ENCODE measurements at places on chromosomes 13 and 19.

GRCh38 chr13:75180805-75181455, 301.0 kb downstream of the TBC1D4 start:
- no peak for DNase-seq

GRCh38 chr13:62781866-62782265, 1366.2 kb upstream of the PCDH20 start:
- no peak for DNase-seq

- no peak for DNase-seq
Observed at GRCh38 chr13:105598529-105598928, 936.9 kb downstream of the EFNB2 start.

DNA sequence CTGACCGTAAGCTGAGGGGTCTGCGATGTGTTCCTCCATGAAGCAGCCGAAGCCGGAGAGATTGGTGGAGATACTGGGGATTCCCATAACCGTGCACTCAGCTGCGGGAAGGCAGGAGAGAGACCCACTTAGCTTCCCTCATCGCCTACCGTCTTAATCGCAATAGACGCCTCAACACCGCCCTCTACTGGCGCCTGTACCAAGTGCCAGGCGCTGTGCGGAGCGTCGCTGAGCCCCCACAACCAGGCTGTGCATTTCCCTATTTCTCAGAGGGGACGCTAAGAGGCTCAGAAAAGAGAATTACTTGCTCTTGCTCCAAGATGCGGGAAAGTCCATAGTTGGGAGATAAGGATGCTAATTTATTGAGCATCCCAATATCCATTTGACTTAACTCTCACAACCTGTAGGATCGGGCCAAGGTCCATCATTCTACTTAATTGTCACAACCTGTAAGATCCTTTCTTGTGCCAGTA, 5.8 kb downstream of the FTL start:
- no peak for DNase-seq

GRCh38 chr19:18833141-18833476, 1.4 kb downstream of the UPF1 start:
- DNase-seq = no peak

DNA sequence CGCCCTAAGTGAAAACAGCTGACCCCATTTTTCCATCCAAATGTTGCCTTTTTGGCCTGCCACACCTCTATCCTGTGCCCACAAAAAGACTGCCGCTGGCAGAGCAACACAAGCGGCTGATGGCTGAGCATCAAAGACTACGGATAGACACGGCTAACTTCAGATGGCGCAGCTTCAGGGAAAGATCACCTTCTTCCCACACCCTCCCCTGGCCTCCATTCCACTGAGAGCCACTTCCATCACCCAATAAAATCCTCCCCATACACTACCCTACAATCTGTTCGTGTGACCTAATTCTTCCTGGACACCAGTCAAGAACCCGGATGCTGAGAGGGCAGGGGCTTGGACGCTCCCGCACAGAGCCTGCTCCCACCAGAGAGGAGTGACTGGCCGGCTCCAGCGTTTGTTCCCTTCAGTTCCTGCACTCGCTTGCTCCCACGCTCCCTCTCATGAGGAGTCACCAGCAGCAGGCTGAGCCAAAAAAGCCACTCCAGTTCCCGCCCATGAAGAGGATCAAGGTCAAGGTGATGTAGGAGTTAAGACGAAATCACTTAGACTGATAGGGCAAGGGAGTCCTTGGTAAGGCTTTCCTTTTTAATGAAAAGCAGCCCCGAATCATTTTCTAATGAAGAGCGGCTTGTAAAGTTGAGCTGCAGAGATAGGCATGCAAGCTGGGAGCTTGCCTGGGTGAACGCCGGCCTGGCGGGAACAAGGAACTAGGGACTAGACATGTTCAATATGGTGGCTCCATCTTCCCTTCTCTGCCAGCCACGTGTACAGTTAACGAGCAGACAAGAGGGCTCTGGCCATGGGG, 35.7 kb downstream of the TSKS start:
- no peak for DNase-seq

GRCh38 chr13:30551189-30551588, 66.5 kb upstream of the USPL1 start:
- DNase-seq = no peak

DNA sequence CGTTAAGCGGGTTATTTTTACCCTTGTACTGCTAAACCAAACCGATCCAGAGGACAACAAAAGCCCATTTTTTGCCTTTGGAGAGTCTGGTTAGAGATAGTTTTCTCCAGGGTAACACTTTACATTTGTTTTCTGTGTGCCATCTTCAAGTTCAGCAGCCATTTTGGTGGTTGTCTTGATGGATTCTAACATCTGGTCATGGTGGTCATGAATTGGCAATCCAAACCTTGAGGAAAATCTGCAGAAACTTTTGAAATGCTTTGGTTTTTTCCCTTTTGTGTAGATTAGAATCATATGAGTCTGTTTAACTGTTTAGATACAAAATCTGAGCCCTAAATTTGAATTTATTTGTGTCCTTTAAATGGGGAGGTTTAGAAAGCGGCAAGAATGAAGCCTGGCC, 16.6 kb downstream of the HNRNPM start:
- DNase-seq = no peak

- DNase-seq = no peak
Observed at GRCh38 chr19:41545547-41545946, 30.4 kb upstream of the CEACAM21 start.

GRCh38 chr13:101736566-101736965, 284.1 kb downstream of the ITGBL1 start:
- no peak for DNase-seq

DNA sequence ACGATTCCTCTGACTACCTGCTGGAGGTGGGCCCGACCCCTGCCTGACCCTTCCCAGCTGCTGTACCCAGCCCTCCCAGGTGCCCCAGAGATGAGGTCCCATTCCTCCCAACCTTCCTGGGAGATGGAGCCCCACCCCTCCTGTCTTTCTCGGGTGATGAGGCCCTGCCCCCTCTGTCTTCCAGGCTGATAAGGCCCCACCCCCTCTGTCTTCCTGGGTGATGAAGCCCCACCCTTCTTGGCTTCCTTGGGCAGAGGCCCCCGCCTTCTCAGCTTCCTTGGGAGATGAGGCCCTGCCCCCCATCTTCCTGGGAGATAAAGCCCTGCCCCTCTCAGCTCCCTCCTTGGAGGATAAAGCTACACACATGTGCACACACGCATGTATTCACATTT, 47.9 kb downstream of the CERS4 start:
- DNase-seq = no peak

DNA sequence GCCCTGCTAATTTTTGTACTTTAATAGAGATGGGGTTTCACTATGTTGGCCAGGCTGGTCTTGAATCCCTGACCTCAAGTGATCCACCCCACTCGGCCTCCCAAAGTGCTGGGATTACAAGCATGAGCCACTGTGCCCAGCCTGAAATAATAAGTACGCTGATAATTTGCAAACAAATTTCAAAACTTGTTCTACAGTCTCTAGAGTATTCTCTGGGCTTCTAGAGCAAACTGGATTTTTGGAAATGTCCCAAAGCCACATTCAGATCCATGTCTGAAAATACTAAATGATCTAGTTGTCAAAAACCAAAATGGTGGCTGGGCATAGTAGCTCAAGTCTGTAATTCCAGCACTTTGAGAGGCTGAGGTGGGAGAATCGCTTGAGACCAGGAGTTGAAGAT, 39.9 kb upstream of the PSPC1 start:
- DNase-seq = no peak

DNA sequence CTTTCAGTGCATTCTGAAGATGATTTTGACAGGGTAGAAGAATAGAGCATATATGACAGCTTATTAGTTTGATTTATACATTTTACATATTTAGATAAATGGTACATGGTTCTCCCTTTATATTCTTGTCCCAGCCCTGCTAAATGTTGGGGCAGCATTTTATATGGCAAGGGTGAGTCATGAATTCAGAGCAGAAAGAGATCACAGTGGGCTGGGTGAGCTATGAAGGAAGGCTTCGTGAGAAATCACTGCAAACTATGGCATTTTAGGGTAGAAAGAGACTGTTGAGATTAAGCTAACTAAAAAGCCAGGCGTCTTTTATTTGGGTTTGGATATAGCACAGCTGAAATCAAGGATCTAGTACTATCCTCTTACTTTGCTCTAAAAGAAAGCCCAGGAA, 23.9 kb upstream of the METTL21C start:
- DNase-seq = no peak

DNA sequence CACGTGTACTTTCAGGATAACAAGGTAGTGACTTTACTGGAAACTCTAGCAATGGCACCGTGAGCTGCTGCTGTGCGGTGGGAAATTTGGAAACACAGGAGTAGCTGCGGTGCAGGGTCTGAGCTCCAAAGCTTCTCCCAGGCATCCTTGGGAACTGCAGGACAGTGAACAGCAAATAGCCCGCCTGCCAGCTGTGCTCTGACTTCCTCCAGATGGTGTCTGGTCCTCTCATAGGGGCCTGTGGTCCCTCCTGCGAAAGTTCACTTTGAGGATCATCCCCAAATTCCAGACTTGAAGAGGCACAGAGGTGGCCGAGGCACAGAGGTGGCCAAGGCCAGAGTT, 287.3 kb upstream of the MAB21L1 start:
- no peak for DNase-seq

DNA sequence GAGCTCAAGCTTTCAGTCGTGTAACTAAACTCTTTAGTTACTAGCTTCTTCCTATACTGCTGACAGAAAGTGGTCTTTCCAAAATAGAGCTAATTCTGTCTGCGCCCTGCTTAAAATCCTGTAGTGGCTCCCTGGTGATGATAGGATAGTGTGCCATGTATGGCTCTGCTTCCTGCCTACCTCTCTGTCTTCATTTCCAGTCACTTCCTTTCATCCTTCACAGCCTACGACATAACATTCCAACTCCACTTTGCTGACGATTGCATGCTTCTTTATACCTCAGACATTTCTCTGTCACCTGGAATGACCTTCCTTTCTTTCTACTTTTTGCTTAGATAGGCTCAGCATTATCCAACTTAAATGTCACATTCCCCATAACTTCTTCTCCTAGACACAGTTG, 190.8 kb downstream of the MAB21L1 start:
- DNase-seq = no peak

DNA sequence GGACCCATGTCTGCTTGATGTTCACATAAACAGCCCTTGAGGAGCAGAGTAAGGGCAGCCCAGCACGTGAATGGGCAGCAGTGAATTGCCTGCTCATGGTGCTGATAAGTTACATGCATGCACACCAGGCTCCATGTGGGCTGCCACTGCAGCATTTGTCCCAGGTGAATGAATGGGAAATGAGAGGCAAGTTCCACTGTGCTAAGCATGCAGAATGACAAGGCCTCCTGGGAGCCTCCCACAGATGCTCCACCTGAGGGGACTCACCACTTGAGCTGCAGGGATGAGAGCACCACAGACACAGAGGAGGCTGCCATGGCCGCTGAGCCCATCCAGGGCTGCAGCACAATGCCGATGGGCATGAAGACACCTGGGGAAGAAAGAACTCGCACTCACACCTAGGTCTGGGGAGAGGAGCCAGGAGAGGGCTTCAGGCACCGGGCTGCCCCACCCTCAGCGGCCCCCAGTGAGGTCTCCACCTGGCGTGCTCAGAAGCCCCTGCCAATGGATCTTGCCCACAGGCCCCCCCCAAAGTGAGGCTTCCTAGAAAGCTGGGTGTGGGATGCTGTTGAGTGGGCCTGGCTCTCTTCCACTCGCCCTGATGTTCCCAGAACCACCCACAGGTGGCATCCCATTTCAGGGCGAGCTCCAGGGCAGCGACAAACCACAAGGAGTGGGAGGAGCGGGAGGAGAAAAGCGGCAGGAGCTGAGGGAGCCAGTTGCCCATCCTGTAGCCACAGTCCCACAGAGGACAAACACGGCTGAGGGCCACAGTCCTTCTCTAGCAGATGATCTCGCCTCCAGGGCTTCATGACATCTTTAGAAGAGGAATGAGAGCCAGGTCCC, 73.8 kb downstream of the CCDC70 start:
- DNase-seq = no peak

GRCh38 chr19:53057904-53058580, 13.5 kb downstream of the ERVV-2 start:
- no peak for DNase-seq

DNA sequence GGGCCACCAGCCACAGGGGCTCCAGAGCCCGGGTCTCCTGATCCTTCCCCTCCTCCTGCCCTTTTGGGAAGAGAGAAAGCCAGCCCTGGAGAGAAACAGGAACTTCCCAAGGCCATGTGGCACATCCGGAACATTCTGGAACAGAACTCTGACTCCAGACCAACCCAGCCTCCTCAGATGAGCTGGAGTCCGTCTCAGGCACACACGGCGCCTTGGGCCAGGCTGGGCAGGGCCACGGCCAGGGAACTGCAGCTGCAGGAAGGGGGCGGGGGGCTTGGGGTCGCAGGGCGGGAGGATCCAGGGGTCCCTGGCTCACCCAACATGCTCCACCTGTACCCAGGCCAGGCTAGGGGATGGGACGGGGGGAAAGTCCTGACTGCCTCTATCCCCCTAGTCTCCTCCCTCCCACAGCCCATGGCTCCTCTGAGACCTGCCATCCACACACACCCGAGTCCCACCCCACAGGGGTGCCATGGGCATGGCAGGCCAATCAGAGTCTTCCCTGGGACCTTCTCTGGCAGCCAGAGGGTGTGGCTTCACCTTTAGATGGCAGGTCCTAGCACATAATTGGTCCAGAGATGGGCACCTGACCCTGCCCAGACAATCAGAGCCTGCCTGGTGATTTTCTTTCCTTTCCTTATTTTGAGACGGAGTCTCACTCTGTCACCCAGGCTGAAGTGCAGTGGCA, 22.9 kb downstream of the SBNO2 start:
- no peak for DNase-seq

DNA sequence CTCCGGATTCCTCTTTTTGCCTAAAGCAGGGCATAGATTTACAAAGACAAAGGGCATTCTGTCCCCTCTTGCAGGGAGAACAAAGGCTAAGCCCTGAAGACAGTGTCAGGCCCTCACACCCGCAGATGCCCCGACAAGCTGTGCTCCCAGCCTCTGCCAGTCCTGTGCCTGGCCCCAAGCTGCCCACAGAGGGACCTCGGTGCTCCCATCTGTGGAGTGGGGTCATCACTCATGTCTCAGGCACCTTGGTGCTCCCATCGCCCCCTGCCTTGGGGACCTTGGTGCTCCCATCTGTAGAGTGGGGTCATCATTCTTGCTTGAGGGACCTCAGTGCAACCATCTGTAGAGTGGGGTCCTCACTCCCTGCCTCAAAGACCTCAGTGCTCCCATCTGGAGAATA, 24.3 kb downstream of the C13orf46 start:
- DNase-seq = no peak

DNA sequence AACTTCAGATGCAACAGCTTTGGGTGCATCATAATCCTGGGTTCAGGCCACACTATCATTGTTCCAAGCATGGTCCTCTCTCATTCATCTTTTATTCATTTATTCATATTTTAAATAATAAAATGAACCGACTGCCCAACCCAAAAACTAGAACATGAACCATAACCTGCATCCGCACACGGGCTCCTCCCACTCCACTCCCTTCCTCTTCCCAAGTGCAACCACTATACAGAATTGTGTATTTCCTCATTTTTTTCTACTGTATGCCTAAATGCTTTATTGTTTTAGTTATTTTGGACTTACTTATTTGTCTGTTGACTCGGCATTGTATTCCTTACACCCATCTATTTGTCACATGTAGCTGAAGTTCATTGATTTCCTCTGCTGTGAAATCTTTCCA, 30.7 kb upstream of the POMP start:
- DNase-seq = no peak
